ENCODE measurements at places on chromosomes 3 and 15.

- no peak for DNase-seq
Measured at GRCh38 chr15:58544756-58545155, 113.0 kb downstream of the LIPC start.

- DNase-seq = peak; percentile 70
Measured at GRCh38 chr3:106183762-106184391, 315.1 kb upstream of the CBLB start.

DNA sequence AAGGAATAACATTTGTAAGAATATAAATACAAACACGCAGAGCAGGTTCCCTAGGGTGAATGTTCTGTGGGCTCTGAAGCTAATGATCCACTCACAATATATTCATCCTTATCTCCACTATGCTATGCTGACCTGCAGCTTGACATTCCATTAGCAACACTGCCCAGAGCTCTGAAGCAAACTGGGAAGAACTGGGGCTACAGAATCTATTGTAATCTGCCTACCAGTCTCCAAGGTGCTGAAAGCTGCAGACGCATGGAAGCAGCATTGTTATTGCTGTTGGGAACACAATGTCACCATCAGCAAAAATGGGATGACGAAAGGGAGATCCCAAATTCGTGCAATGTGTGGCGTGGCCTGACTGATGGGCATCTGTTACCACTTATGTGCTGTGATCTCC is 316.7 kb upstream of the RORA start:
- no peak for DNase-seq

DNA sequence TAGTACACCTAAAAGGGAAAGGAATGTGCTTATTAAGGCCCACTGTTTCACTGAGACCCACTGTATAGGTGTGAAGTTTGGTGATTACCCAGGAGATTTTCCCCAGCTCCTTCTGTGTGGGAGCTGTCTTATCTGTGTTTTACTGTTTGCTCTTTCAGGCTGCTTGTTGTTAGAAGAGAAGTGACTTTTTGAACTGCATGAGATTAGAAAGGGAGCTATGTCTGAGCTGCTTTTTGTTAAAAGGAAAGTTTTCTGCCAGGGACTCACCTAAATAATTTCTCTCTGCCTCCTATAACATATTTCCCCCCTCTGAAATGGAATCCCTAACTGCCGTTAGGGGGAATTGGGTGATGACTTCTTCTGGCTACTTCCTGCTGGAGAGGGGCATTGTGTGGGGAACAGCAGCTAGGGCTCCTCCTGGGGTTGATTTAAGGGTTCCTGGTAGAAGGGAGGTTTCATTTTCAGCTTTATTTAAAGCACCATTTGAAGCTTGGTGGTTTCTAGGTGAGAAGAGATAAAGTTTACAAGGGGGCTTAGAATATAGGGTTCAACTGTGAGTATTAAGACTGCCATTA is 77.1 kb upstream of the ATP11B start:
- no peak for DNase-seq

DNA sequence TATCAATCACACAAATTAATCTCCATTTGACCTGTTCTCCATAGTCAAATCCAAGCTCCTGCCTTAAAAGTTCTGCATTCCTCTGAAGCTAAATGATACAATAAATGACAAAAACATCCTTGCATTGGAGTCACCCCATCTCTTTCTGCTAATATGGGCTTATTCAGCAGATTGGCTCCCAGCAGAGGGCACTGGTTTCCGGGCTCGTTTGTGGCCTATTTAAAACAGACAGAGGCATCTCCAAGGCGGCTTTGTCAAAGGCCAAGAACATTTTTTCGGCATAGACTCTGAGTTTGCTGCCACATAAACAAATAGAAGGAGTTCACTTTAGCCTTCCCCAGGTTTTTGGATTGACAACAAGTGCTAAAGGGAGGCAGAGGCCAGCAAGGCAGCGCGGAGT is 204.4 kb upstream of the RASGRP1 start:
- no peak for DNase-seq

- no peak for DNase-seq
Measured at GRCh38 chr15:89777073-89777751, 1.1 kb downstream of the MESP2 start.

DNA sequence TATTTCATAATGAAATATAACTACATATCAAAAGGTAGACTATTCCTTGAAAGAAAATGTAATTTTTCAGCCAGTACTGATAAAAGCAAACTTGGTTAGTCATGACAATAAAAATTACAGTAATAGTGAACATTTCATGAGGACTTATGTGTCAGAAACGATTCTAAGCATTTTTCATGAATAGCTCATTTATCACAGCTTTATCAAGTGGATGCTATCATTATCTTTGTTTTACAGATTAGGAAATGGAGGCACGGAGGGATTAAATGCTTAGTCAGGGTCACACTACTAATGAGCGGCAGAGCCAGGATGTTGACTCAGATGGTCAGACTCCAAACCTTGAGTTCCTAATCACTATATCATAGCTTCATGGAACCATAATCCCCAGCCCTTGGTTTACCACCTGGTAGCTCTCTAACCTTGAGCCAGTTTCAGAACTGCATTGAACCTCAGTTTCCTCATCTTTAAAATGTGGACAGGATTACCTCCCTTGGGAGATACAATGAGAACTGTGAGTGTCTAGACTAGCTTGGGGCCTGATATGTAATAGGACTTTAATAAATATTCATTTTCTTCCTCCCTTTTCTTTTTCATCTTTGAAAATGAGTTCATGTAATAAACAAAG is 85.4 kb downstream of the TNIK start:
- DNase-seq = no peak

- no peak for DNase-seq
Measured at GRCh38 chr3:147216143-147216673, 190.1 kb downstream of the ZIC4 start.

DNA sequence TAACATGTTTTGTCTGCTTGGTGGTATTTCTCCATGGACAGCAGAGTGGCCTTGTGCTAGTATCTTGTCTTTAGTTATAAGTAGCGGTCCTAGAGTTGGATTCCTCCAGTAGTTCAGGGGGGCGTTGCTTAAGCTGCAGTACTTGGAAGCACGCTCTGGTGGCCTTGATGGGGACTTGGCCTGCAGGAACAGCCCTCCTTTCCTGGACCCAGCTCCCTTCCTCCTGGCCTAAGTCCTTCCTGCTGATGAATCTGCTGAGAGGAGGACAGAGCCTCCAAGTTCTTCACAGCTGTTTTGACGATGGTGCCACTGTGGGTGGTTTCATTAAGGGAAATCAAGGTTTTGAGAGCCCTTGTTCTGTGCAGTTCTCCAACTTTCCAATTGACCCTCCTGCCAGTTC is 38.6 kb upstream of the SEC22A start:
- DNase-seq = no peak

Measured in epithelial cell of proximal tubule (primary cell).